Progenitor cell of endocrine pancreas (in vitro differentiated cells): ENCODE measurements at places on chromosomes 2 and 18. TPM values are rescaled to one million over a fixed set of nuclear protein-coding genes. Genes with fewer than 3 reads are reported as not detected.

The DES gene
- not detected in 2 replicates for total RNA-seq

The GPR75 gene
- total RNA-seq = 3.9 and 4.4 TPM in 2 replicates

The RBM44 gene
- 0.78 and 0.81 TPM in 2 replicates for total RNA-seq

GRCh38 chr2:159792599-159792998 is 5.4 kb downstream of the CD302 start:
- no peak overlapping the region for H3K4me3 ChIP-seq
- H3K4me1 ChIP-seq = peaks cover 24% of the 10 kb centered on the region
- no peak overlapping the region for H3K27ac ChIP-seq
- no peak for DNase-seq
- H3K27me3 ChIP-seq = peaks cover 10% of the 10 kb centered on the region

DNA sequence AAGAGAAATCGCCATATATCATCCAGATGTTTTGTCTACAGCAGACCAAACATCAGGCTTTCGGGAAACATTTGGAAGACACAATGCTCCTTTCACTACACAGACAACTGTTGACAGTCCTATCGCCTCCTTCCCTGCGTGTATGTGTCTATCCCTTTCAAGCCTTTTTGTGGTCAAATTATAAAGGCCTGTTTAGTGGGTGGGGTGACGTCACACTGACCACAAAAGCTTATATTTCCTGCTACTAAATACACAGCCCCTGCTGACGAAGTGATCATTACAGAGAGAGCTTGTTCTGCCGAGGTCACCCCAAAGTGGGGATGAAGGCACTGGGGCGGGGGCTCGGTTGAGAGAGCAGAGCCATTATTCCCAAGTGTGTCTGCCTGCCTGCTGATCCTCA is 302.7 kb upstream of the TNP1 start:
- no peak for DNase-seq
- no peak overlapping the region for H3K4me3 ChIP-seq
- no peaks in the 10 kb centered on the region for H3K36me3 ChIP-seq
- H3K4me1 ChIP-seq = peaks cover 13% of the 10 kb centered on the region
- no peak overlapping the region for H3K27ac ChIP-seq
- H3K27me3 ChIP-seq = peaks cover 9% of the 10 kb centered on the region

DNA sequence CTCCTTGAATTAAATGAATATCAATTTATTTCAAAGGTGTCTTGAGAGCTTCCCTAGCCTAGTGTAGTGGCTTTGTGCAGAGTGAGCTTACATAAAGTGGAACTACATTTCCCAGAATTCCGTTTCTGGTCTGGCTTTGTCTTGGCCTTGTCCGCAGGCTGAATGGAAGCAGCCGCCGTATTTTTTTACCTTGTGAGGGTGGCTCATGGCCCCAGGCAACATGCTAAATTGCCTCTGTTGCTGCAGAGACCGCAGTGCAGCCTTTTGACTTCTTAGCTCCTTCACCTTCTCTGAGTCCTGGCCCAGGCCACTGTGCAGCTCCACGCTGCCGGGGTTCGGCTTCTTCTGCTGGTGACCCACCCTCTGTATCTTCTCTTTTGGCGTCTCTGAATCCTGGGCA is 114.8 kb upstream of the SLC38A11 start:
- peak overlapping the region; percentile 31 for H3K4me3 ChIP-seq
- peak overlapping the region; percentile 65 for H3K27ac ChIP-seq
- no peaks in the 10 kb centered on the region for H3K36me3 ChIP-seq

DNA sequence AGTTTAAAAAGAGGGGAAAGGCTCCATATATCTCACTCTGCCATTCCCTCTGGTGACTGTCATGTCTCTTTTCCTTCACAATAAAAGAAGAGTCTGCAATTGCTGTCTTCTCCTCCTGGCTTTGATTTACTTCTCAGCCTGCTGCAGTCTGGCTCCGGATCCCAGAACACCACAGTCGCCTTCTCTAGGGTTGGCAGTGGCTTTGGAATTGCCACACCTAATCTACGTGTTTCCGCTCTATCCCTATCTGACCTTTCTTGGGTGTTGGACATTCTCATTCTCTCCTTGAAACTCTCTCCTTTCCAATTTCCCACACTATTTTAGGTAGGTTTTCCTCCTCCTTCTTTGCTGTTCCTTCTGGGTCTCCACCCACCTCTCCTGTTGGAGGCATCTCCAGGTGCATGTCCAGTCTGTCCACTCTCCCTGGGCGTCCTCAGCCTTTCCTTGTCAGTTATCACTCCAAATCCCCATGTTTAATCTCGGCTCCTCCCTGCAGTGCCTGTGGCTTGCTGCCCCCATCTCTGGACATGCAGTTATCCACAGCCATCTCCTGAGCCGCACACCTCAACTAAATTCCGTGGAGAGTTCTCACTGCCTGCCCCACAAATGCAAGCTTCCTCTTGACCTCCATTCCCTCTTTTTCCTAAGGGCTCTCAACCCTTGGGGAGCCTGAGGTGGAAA is 112.8 kb downstream of the KCTD1 start:
- no peaks in the 10 kb centered on the region for H3K36me3 ChIP-seq
- H3K27me3 ChIP-seq = peaks cover 28% of the 10 kb centered on the region
- H3K4me3 ChIP-seq = no peak overlapping the region
- H3K27ac ChIP-seq = no peak overlapping the region

DNA sequence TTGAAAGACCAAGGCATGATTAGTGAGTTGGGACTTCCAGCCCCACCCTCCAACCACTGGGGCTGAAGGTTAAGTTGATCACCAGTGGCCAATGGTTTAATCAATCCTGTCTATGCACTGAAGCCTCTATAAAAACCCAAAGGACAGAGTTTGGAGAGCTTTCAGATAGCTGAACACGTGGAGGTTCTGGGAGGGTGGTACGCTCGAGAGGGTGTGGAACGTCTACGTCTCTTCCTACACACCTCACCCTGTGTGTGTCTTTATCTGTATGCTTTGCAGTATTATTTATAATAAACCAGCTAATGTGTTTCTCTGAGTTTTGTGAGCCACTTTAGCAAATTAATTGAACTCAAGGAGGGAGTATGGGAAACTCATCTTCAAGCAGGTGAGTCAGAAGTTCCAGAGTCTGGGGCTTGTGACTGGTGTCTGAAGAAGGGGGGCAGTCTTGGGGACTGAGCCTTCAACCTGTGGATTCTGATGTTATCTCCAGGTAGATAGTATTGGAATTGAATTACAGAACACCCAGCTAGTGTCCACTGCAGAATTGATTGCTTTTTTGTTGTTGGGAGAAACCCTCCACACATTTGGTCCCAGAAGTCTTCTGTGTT is 20.3 kb downstream of the ACTR3 start:
- H3K27ac ChIP-seq = peak overlapping the region; percentile 78
- H3K4me3 ChIP-seq = no peak overlapping the region
- H3K4me1 ChIP-seq = peaks cover 15% of the 10 kb centered on the region
- peaks cover 20% of the 10 kb centered on the region for H3K36me3 ChIP-seq

GRCh38 chr2:231360401-231360800 is 35.1 kb upstream of the B3GNT7 start:
- no peak overlapping the region for H3K27ac ChIP-seq
- no peak for DNase-seq
- H3K36me3 ChIP-seq = peaks cover 5% of the 10 kb centered on the region
- no peak overlapping the region for H3K4me3 ChIP-seq

DNA sequence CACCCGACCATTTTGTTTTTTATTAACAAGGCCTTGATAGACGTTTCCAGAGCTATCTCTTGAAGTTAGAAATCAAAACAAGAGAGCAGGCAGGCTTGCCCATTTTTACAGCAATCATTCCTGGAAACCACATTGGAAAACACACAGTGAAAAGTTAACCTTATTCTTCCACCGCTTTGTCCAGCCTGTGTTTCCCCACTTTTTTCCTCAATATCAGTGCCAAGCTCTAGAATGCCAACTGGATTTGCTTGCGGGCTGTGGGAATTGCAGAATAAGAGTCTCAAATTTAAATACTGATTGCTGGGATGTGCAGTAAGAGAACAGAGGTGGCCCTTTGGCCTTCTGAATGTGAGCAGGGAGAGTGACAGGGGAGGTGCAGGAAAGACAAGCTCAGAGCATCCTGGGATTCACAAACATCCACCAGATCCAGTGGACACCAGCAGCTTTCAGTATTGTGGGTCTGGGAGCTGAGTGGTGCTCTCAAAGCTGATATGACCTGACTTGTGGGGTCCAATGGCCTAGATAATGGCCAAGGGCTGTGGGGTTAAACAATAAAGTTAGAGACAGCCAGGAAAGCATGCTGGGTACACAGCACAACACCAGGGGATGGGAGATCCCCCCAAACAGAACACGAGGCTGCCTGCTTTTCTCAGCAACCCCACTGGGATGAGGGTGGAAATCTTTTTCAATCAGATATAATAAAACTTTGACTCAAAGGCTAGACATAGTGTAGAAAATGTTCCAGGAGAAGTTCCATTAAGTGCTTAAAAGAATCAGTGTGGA is 15.5 kb downstream of the CYP1B1 start:
- H3K4me3 ChIP-seq = no peak overlapping the region
- no peak overlapping the region for H3K27ac ChIP-seq
- no peaks in the 10 kb centered on the region for H3K36me3 ChIP-seq
- DNase-seq = no peak
- no peaks in the 10 kb centered on the region for H3K4me1 ChIP-seq

- DNase-seq = no peak
- H3K36me3 ChIP-seq = peaks cover 3% of the 10 kb centered on the region
- H3K4me1 ChIP-seq = peaks cover 12% of the 10 kb centered on the region
- H3K27me3 ChIP-seq = no peaks in the 10 kb centered on the region
These were observed 8.6 kb upstream of the PLEKHM3 start for GRCh38 chr2:208033701-208034502.

- no peaks in the 10 kb centered on the region for H3K27me3 ChIP-seq
- no peak overlapping the region for H3K27ac ChIP-seq
- H3K4me3 ChIP-seq = no peak overlapping the region
- peaks cover 5% of the 10 kb centered on the region for H3K4me1 ChIP-seq
These were observed 15.6 kb downstream of the BAZ2B start for GRCh38 chr2:159600752-159601151.

DNA sequence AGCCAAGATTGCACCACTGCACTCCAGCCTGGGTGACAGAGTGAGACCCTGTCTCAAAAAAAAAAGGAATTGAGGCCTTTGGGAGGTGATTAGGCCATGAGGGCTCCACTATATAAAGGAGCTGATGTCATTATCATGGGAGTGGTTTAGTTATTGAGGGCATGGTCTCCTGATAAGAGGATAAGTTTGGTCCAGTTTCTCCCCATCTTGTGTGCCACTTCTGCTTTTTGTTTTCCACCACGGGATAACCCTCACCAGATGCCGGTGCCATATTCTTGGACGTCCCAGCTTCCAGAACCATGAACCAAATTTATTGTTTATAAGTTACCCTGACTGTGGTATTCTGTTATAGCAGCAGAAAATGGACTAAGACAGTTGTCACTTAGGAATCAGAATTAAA is 125.8 kb downstream of the C1D start:
- H3K4me3 ChIP-seq = no peak overlapping the region
- H3K27me3 ChIP-seq = peaks cover 2% of the 10 kb centered on the region
- no peaks in the 10 kb centered on the region for H3K4me1 ChIP-seq
- H3K27ac ChIP-seq = no peak overlapping the region
- H3K36me3 ChIP-seq = no peaks in the 10 kb centered on the region
- DNase-seq = no peak
